Skin of body (tissue), 3 donors: ENCODE measurements at places on chromosomes 7 and 10. TPM values are rescaled to one million over a fixed set of nuclear protein-coding genes. Genes with fewer than 3 reads are reported as not detected.
A peak's percentile ranks its signal among the peaks of the same experiment; 100 is the strongest.

GNGT1 gene
- total RNA-seq = not detected

NUPR2 gene
- total RNA-seq = 0.39 TPM

GLI3 gene
- total RNA-seq = 23.4 TPM

DNA sequence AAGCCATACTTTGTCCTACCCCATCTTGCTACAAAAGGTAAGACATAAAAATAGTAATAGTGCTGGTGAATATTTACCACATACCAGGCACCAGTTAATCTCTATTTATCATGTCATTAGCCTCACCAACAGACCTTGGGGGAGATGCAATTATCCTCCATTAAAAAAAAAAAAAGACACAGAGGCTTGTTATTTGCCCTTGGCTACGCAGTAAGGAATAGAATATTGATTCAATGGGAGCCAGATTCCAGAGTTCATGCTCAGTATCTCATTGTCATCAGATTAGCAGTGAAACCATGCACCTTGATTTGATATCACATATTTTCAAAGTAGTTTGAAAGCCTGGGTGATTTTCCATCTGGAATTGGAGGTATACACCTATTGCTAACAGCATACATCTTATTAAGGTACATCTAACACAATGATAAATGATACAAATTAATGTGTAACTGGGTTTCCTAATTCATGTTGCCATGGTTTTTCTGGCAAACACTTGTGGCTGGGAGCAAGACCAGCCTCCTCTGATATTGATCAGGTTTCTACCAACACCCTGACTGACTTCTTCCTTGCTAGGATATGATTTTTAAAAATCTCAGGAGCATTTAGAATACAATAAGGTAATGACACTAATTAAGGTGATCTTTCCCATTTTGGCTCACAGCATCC, 67.1 kb upstream of the PRR15 start:
- DNase-seq = no peak

DNA sequence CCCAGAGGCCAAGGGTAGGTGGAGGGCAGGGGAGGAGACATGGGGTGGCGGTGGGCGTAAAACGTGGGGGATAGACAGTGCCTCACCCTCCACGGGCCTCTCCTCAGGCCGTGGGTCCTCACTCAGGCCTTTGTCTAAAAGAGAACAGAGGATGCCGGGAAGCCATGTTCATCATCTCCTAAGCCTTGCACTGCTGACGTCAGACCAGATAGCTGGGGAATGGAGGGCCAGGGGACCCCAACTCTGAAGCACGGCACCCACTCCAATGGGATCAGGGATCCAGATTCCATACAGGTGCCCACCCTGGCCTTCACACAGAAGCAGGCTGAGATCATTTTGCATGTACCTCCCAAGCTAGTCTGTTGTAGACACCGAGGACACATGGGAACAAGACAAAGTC, 83.4 kb upstream of the TMEM248 start:
- no peak for DNase-seq

GRCh38 chr7:391411-391951, 101.5 kb downstream of the FOXL3 start:
- DNase-seq = no peak

DNA sequence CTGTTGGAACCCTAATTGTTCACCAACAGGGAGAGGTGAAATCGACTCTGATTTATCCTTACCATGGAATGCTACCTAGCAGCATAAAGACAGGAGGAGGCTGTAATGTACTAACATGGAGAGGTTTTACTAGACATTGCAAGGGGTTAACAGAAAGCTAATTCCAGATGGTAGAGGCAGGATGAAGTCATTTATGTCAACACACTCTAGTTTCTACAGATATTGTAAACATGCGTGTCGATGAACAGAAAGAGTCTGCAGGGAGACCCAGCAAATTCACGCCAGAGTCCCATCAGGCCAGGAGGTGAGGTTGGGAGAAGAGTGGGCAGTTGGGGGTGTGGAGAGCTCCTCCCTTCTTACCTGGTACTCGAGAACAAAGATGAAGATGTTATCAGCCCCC, 7.0 kb downstream of the NPC1L1 start:
- DNase-seq = peak; percentile 14

DNA sequence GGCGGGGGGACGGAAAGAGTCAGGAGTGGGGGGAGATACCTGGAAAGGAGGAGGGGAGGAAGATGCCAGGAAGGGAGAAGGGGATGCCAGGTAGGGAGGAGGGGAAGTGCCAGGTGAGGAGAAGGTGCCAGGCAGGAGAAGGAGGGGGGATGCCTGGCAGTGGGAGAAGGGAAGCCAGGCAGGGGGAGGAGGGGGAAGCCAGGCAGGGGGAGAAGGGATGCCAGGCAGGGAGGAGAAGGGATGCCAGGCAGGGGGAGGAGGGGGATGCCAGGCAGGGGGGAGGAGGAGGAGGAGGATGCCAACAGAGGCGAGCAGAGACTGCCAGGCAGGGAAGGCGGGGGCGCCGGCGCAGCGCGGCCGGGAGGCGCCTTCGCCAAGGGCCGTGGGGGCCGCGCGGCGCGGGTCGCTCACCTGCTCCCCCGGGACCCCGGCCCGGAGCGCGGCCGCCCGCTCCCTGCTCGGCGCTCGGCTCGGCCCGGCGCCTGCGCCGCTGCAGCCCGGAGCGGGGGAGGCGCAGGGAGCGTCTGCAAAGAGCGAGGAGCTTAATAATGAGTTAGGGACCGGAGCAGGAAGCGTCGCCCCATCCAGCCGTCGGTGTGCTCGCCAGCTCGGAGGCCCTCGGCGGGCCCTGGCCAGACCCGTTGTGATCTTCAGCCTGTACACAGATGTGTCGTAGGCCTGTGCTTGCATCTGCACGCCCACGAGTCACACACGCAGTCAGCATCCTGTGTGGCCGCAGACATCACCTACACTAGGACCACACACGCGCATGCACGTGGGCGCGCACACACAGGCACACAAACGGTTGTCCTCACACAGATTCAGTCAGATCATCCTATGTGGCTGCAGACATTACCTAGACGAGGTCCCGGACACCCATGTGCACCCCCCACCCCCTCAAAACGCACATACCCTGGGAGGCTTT, 28.4 kb upstream of the SMARCD3 start:
- DNase-seq = peak; percentile 18

DNA sequence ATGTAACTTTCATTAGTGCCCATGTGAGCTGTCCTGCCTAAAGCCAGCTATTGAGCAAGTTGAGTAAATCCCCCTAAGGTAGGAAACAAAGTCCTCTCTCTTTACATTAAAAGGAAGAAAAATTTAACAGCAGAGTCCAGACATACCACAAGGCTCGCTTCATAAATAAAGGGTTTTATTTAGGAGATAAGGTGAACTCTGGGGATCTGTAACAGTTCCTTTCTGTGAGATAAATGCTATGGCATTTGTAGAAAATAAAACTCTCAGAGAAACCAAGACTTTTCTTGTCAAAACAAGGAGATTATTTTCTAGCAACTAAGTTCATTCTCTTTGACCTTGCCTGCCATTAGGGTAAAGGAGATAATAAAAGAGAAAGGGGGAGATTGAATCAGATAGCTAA, 32.3 kb upstream of the LYZL1 start:
- DNase-seq = no peak

- no peak for DNase-seq
Measured at GRCh38 chr10:5652746-5653145, 13.6 kb downstream of the ASB13 start.

DNA sequence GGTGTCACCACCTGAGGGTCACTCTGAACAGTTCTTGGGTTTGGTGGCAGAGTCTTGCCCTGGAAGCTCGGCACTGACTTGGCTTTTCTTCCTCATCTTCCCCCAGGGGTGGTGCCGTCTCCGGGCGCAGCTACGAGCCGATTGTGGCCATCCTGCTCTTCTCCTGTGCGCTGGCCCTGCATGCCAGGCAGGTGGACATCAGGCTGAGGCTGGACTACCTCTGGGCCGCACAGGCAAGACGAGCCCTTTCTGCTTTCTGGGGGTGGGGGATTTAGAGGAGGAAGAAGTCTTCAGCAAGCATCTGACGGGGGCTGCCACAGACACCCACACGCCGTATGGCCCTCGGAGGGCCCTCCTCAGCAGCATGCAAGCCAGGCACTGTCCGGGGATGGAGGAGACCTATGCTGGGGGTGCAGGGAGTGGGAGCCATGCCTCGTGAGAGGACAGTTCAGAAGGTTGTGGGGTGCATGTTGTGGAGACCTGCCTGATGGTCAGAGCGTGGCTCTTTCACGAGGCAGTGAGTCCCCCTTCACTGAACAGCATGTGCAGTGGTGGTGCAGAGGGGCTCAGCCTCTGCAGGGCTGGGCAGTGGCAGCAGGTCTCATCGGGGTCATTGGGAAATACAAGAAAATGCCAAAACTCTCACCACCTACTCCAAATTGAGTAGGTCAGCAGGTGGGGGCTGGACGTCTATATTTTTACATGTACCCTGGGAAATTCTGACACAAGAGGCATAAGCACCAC, 112.4 kb downstream of the ADCY1 start:
- DNase-seq = no peak

- DNase-seq = no peak
Measured at GRCh38 chr10:35006836-35007235, 83.3 kb downstream of the CUL2 start.

- no peak for DNase-seq
Measured at GRCh38 chr10:12491491-12491890, 142.1 kb downstream of the CAMK1D start.
